ENCODE measurements at places on chromosomes 5 and 9.

GRCh38 chr9:122941582-122942234 is 888 bp downstream of the RABGAP1 start:
- H3K4me3 ChIP-seq = peak overlapping the region; percentile 87
- peaks cover 8% of the 10 kb centered on the region for H3K36me3 ChIP-seq
- no peaks in the 10 kb centered on the region for H3K27me3 ChIP-seq
- peak overlapping the region; percentile 82 for H3K27ac ChIP-seq
- H3K4me1 ChIP-seq = peaks cover 39% of the 10 kb centered on the region

DNA sequence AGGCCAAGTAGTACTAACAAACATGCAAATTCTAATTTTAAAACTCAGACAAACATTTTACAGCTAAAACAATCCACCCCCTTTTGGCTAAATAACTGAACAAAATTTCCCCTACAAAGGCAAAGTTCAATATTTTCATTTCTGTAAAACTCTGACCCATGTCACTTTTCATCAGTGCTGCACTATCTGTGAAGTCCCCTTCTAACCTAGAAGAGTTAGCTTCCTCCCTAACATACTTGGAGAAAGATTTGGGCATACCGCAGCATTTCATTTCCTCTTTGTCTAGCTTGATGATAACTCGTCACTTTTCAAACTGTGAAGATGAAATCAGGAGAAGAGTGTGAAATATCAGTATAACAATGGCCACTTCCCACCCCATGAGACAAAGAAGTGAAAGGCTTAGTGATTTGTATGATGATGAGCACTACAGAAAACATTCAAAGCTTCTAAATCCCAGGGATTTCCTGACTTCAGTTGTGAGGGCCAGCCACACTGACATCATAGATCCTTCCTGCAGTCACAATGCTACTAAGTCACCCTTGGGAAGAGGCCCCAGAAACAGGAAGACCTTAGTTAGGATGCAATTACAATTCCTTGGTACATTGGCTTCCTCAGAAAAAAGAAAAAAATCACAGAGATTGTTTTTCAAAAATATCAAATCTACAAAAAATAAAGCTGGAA is at the start of gene FAM81B:
Gene FAM81B, plus strand, starts transcription at position 555 of the 681 bp plus-strand sequence. Its CDS starts 24 bp downstream, at position 579.
- H3K4me1 ChIP-seq = no peaks in the 10 kb centered on the region
- H3K27ac ChIP-seq = no peak within 1 kb of the TSS
- DNase-seq = no peak
- no peaks in the 10 kb centered on the region for H3K36me3 ChIP-seq

DNA sequence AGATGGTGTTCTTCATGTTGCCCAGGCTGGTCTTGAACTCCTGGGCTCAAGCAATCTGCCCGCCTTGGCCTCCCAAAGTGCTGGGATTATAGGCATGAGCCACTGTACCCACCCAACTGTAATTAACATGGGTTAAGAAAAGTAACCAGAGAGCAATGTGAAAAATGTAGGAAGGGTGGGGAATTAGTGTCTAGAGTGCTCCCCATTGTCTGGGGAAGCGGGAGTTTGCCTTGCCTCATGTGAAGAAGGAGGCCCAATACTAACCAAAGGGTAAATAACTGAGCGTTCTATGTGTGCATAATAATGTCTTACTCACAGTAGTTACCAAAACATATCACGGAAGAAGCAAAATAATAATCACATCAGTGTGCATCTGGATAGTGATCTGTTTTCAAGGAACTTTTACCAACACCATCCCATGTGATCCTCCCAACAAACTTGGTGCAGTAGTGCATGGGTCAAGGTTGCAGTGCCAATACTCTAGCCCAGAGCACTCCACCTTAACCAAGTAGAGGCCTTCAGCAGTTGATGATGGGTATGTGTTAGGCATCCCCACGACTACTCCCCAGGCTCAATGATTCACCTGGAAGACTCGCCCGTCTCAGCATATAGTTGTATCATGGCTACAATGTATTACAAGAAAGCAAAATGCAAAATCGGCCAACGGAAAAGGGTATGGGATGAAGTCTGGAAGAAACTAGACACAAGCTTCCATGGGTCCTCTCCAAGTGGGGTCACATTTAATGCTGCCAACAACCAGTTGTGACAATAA is 26.2 kb downstream of the GNAQ start:
- no peak overlapping the region for H3K4me3 ChIP-seq

DNA sequence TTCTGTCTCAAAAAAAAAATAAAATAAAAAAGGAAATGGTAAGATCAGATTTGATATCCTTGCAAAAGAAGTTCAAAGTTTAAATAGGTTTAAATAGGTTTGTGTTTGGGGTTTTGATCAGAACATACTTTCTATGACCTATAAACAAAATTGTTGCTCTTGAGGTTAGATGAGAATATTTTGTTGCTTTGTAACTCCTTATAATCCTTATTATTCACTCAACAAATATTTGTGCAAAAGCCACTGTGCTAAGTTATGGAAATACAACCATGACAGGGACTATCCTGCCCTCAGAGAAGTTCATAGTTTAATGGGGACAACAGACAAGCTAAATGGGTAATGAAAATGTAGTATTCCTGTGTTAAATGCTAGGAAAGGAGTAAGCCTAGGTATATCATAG is 71.5 kb downstream of the INVS start:
- H3K36me3 ChIP-seq = peaks cover 34% of the 10 kb centered on the region
- DNase-seq = no peak
- H3K4me1 ChIP-seq = no peaks in the 10 kb centered on the region
- no peaks in the 10 kb centered on the region for H3K27me3 ChIP-seq
- no peak overlapping the region for H3K4me3 ChIP-seq
- no peak overlapping the region for H3K27ac ChIP-seq

GRCh38 chr5:31733371-31733770 is 94.4 kb downstream of the PDZD2 start:
- H3K4me1 ChIP-seq = peaks cover 5% of the 10 kb centered on the region
- no peak overlapping the region for H3K4me3 ChIP-seq
- no peak for DNase-seq
- H3K36me3 ChIP-seq = no peaks in the 10 kb centered on the region
- H3K27ac ChIP-seq = no peak overlapping the region

- no peaks in the 10 kb centered on the region for H3K4me1 ChIP-seq
- no peak overlapping the region for H3K27ac ChIP-seq
- no peaks in the 10 kb centered on the region for H3K27me3 ChIP-seq
- no peak overlapping the region for H3K4me3 ChIP-seq
- DNase-seq = peak; percentile 45
These were observed 135.0 kb upstream of the IRX4 start for GRCh38 chr5:2017540-2018389.

DNA sequence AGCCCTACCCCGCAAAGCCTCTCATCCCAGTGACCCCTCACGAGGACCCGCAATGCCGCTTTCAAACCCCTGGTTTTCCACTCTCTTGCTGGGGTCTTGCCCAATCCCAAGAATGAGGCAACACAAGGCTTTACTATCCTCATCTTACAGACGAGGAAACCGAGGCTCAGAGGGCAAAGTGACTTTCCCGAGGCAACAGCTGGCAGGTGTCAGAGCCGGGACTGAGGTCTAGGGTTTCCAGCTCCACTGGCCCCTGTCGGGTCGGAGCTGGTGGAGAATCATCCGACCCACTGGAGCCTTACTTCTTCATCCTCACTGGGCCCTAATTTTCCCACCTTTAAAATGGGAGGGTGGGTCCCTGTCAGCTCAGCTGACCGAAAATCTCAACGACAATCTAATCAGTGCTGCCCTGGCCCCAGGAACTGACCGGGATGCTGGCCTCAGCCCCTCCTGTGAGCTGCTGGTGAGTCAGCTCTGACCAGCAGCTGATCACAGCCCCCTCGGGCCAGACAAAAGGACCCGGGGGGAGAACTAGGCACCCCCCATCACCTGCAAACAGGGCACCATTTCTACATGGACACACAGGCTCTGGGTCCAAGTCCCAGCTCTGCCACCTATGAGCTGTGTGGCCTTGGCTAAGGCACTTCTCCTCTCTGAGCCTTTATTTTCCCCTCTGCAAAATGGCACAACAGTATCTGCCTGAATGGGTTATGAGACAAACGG is 72.7 kb upstream of the STXBP1 start:
- peaks cover 2% of the 10 kb centered on the region for H3K4me1 ChIP-seq
- no peaks in the 10 kb centered on the region for H3K36me3 ChIP-seq
- H3K27me3 ChIP-seq = no peaks in the 10 kb centered on the region
- no peak overlapping the region for H3K4me3 ChIP-seq

- no peaks in the 10 kb centered on the region for H3K27me3 ChIP-seq
- no peaks in the 10 kb centered on the region for H3K36me3 ChIP-seq
- no peak for DNase-seq
- H3K27ac ChIP-seq = no peak overlapping the region
- H3K4me3 ChIP-seq = no peak overlapping the region
These were observed 23.7 kb upstream of the MROH2B start for GRCh38 chr5:41094871-41095270.

DNA sequence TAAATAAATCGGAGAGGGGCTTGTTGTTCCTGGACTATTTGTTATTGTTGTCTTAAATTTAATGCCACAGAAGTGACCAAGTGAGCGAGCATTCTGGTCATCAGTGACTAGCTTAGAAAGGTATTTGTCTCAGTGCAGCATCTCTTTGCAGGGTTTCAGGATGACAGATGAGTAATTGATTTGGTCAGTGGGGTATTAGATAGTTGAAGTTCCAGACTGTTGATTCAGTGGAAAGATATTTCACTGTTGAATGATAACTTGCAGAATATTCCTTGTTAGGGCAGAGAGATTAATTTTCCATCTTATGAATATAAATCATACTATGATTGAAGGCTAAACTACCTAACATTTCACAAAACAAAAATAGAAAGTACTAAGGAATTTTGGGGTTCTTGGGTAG is 122.4 kb downstream of the TRIO start:
- no peak for DNase-seq
- H3K4me1 ChIP-seq = peaks cover 6% of the 10 kb centered on the region
- H3K36me3 ChIP-seq = no peaks in the 10 kb centered on the region

DNA sequence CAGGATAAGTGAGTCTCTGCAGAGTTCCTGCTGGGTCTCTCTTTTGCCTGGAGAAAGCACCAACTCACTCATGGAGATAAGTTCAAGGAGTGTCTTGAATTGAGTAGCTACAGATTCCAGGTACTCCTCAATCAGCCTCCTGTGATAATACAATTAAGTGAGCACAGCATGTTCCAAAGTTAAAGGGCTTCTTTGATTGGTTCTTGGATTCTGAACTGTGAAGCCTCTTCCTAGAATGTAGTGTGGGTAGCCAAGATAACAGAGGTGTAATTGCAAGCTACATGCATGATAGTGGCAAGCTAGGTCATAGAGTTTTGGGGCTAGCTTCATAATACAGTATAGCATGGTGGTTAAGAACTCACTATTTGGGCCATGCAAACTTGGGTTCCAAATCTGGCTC is 23.2 kb upstream of the CARNMT1 start:
- H3K4me1 ChIP-seq = no peaks in the 10 kb centered on the region
- no peak overlapping the region for H3K27ac ChIP-seq
- no peak overlapping the region for H3K4me3 ChIP-seq
- H3K27me3 ChIP-seq = no peaks in the 10 kb centered on the region
- no peaks in the 10 kb centered on the region for H3K36me3 ChIP-seq
- DNase-seq = no peak
